Lower lobe of right lung (tissue), 2 donors: ENCODE measurements at places on chromosomes 12 and 14.

DNA sequence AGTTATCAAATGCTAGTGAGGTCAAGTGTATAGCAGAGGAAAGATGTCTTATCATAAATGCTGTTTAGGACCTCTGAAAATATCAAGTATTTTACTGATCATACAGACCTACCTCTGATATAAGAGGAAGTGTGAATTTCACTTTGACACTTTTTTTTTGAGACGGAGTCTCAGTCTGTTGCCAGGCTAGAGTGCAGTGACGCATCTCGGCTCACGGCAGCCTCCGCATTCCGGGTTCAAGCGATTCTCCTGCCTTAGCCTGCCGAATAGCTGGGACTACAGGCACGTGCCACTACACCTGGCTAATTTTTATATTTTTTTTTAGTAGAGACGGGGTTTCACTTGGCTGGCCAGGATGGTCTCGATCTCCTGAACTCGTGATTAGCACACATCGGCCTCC, 55.1 kb upstream of the PIK3C2G start:
- no peak for DNase-seq

DNA sequence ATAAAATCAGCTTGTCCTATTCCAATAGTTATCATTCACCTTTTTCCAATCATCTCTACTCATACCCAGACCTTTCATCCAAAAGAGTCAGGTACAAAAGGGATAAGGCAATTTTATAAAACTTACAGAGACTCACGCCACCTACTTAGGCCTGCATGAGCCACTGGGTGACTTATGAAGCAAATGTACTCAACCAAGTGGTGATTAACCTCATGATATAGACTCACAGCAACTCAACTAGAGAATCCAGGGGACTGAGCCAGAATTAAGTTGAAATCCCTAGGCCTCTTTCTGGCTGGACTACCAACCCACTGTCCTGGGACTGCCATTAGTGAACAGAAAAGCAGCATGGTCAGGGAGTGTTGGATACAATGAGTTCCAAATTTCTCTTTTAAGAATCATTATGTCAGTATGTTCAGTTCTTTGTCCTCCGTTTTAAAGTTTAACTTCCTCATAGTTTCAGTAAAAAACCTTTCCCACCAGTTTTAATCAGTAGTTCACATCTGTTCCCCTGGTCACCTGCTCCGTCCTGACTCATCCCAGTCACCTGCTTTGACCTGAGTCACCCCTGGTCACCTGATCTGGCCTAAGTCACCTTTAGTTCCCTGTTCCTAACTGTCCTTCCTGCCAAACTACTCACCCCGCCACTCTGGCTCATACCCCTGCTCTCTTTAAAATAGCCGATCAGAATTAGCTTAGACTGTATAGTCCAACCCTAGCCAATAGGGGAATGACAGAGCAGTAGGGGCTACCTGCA, 36.8 kb downstream of the SPTSSA start:
- no peak for DNase-seq

GRCh38 chr12:120457133-120457532, 10.9 kb downstream of the GATC start:
- DNase-seq = no peak

- no peak for DNase-seq
Measured at GRCh38 chr14:101820283-101820798, 58.8 kb downstream of the PPP2R5C start.

DNA sequence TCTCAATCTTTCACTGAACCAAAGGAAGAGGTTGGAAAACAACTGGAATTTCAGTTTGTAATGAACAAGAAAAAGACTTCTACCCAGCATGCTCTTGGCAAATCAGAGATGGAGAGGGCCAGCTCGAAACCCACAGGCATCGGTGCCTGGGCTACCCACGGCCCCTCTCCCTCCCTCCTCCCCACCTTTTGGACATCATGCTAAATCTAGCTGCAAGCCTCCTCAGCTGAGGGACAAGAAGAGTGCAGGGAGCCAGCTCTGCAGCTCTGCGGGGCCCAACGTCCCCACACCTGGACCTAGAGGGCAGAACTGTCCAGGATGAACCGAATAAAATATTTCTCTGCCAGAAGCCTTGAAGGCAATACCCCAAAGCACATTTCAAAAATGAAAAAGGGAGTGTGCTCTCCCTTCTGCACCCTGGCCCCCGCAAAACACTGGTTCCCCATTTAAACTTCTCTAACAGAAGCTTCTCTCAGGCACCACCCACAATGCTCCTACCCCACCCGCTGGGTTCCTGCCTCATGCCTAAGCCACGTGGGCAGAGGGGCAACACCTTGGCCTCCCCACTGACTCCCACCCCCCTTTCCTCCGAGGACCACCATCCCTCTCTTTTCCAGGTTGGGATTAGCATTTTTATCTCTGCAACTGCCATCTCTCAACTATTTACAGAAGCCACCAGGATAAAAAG, 8.2 kb downstream of the CAMKK2 start:
- peak; percentile 58 for DNase-seq

DNA sequence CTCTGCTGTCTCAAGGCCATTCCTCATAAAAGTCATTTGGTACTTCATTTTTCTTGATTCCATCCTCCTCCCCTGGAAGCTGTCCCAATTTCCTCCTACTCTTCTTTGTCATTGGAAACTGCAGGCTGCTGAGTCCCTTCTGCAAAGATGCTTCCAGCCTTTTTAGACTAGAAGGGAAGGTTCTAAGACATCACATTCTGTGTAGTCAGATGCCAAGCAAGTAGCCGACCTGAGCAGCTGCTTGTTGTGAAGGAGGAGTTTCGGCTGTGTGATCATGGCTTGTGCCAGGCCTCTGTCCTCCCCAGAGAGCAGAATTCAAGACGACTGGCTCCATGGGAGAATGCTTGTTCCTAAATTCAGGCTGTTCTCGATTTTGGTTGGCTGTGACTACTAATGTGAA, 8.7 kb downstream of the RFC5 start:
- no peak for DNase-seq

GRCh38 chr12:57134949-57135348, 6.7 kb downstream of the LRP1 start:
- DNase-seq = no peak

DNA sequence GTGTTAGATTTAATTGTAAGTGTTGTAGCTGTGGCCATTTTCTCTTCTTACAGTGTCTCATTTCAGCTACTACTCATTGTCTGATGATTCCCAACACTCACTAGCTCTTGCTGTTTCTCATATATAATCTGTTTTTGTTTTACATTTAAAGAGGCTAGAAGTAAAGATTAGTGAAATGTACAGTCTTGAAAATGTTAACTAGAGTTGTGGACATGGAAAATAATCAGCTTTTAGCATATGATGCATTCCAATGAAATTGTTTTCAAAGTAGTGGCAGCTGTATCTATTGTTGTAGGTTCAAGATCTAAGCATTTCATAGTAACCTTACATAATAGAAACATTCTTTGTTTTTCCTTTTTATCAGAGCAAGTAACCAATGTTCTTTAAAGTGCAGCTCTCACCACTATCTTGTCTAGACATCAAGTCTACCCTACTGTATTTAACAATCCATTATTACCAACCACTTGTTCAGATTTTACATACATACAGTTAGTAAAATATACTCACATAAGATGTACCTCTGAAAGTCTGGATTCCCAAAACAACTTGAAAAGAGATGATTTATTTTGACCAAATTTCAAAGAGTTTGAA, 76.9 kb downstream of the PPHLN1 start:
- DNase-seq = no peak
